Adrenal gland (tissue), 19 donors: ENCODE measurements at places on chromosomes 1 and 21. TPM values are rescaled to one million over a fixed set of nuclear protein-coding genes. Genes with fewer than 3 reads are reported as not detected.

DNA sequence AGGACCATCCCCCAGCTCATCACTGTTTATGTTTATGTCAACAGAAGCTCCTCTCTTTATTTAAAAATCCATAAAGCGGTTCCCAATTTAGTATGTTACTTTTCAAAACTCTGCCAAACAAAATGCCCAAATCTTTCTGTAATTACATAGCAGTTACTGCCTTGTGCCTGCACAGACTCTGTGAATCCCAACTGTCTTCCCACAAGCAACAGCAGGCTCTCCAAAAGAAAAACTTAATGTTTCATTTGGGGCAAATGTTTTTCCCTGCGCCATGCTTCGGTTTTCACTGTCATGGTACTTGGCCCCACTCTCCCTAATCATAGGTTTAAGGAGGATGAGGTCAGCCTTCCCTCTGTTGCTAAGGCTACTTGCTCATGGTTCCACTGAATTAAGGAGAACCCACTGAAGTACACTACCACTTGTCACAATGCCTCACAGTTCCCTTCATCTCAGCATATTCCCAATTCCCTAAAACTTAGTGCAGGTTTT lies 4.6 kb downstream of the COLGALT2 start:
- H3K27ac ChIP-seq: no peak overlapping the region
- no peaks in the 10 kb centered on the region for H3K36me3 ChIP-seq
- peaks cover 4% of the 10 kb centered on the region for H3K27me3 ChIP-seq
- H3K4me1 ChIP-seq: peaks cover 6% of the 10 kb centered on the region
- DNase-seq: no peak
- H3K4me3 ChIP-seq: no peak overlapping the region

The AMPD1 gene
- 0.29 TPM for polyA plus RNA-seq

GRCh38 chr1:32201011-32201855 lies 838 bp downstream of the CCDC28B start:
- H3K36me3 ChIP-seq: peaks cover 22% of the 10 kb centered on the region
- H3K4me1 ChIP-seq: peaks cover 39% of the 10 kb centered on the region
- H3K27ac ChIP-seq: peak overlapping the region; percentile 70
- no peak overlapping the region for H3K4me3 ChIP-seq

DNA sequence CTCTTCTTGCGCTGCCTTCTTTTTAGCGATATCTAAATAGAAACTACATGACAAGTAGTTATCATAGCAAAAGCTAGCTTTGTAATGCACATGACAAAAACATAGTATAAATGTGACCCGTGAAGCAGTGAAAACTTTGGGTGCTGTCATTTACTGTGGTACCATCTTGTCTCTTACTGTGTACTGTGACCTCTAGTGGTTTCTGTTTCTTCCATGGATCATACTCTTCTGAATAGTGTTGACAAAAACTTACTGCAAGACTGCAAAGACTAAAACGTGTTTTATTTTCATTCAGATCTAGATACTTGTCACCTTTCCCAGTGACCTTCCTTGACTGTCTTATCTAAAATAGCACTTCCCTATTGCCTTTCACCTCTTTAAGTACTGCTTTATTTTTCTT lies 6.1 kb downstream of the RLF start:
- H3K27me3 ChIP-seq: no peaks in the 10 kb centered on the region
- no peak for DNase-seq
- no peak overlapping the region for H3K4me3 ChIP-seq
- no peaks in the 10 kb centered on the region for H3K36me3 ChIP-seq
- H3K27ac ChIP-seq: no peak overlapping the region
- peaks cover 28% of the 10 kb centered on the region for H3K4me1 ChIP-seq

DNA sequence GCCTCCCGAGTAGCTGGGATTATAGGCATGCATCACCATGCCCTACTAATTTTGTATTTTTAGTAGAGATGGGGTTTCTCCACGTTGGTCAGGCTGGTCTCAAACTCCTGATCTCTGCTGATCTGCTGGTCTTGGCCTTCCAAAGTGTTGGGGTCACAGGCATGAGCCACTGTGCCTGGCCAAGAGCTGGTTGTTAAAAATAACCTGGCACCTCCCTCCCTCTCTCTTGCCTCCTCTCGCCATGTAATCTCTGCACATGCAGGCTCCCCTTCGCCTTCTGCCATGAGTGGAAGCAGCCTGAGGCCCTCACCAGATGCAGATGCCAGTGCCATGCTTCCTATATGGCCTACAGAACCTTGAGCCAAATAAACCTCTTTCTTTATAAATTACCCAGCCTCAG lies 74.7 kb upstream of the TLR5 start:
- no peaks in the 10 kb centered on the region for H3K4me1 ChIP-seq
- no peak for DNase-seq
- no peaks in the 10 kb centered on the region for H3K36me3 ChIP-seq
- no peaks in the 10 kb centered on the region for H3K27me3 ChIP-seq
- H3K4me3 ChIP-seq: no peak overlapping the region

DNA sequence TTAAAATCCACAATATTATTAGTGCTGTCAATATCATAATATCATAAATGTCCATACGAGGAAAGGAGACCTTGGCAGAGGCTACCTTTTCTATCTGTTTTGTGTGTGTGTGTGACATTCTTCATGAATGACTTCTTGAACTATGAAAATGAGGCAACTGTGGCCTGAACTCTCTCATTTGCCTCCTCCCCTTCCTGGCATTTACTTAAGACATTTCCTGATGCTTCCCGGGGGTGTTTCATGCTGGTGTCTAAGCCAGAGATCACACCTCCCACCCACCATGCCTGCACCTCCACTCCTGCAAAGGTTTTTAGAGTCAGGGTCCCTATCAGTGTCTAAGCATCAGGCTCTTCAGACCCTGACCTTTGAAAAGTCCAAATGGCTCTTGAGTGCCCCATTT lies 420.9 kb downstream of the KIF26B start:
- H3K36me3 ChIP-seq: no peaks in the 10 kb centered on the region
- no peak overlapping the region for H3K27ac ChIP-seq
- no peak for DNase-seq
- H3K4me1 ChIP-seq: no peaks in the 10 kb centered on the region
- H3K4me3 ChIP-seq: no peak overlapping the region

GRCh38 chr1:36208978-36209703 lies 15.1 kb upstream of the THRAP3 start:
- H3K4me3 ChIP-seq: no peak overlapping the region
- no peak for DNase-seq
- no peaks in the 10 kb centered on the region for H3K36me3 ChIP-seq

GRCh38 chr1:24387636-24388175 lies 25.9 kb downstream of the STPG1 start:
- peaks cover 9% of the 10 kb centered on the region for H3K4me1 ChIP-seq
- no peaks in the 10 kb centered on the region for H3K36me3 ChIP-seq

- peak overlapping the region; percentile 29 for H3K27ac ChIP-seq
- no peak overlapping the region for H3K4me3 ChIP-seq
- no peak for DNase-seq
- H3K4me1 ChIP-seq: peaks cover 13% of the 10 kb centered on the region
Measured at GRCh38 chr1:164735315-164736052, 176.5 kb downstream of the PBX1 start.

The PTPRF gene
- polyA plus RNA-seq: 19.9 TPM

The TMEM81 gene
- polyA plus RNA-seq: 4.8 TPM

The AMY2A gene
- polyA plus RNA-seq: 0.30 TPM

DNA sequence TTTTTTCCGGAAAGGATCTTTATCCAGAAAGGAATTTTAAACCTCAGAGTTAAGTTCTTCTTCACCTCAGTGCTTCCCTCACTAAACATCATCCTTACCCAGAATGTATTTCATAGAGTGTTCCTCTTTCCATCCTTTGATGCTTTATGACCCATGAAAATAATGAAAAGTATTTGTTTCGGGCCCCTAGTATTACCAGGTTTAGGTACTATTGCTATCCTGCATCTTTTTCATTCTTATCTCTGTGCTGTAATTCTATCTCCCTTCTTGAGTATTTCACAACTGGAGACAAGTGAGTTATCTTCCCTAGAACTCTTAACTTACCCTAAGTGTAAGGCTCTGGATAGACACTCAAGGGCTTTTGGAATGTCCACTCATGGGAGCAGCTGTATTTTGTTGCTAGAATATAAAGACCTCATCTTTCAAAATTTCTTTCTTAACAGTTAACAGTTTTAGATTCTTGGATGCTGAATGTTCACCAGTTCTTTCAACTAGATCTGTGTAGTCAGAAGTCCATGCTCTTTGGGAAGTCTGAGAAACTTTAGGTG lies 26.2 kb downstream of the UCK2 start:
- H3K36me3 ChIP-seq: no peaks in the 10 kb centered on the region
- no peak overlapping the region for H3K27ac ChIP-seq
- no peak for DNase-seq
- no peaks in the 10 kb centered on the region for H3K27me3 ChIP-seq
- no peak overlapping the region for H3K4me3 ChIP-seq

DNA sequence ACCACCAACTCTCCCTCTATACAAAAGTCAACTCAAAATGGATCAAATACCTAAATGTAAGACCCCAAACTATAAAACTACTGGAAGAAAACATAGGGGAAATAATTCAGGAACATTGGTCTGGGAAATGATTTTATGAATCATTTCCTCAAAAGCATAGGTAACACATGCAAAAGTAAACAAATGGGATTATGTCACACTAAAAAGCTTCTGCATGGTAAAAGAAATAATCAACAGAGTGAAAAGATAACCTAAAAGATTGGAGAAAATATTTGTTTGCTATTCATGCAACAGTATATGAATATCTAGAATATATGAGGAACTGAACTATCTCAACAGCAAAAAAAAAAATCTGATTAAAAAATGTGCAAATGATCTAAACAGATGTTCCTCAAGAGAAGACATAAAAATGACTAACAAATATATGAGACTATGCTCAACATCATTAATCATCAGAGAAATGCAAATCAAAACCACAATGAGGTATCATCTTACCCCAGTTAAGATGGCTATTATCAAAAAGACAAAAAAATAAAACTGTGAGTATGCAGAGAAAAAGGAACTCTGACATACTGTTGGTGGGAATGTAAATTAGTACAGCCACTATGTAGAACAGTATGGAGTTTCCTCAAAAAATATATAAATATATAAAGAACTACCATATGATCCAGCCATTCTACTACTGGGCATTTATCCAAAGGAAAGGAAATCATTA lies 47.8 kb downstream of the VCAM1 start:
- H3K36me3 ChIP-seq: no peaks in the 10 kb centered on the region
- DNase-seq: no peak
- no peak overlapping the region for H3K4me3 ChIP-seq
- H3K27ac ChIP-seq: no peak overlapping the region
- no peaks in the 10 kb centered on the region for H3K27me3 ChIP-seq
- no peaks in the 10 kb centered on the region for H3K4me1 ChIP-seq

The AZIN2 gene
- 7.8 TPM for polyA plus RNA-seq

The DNALI1 gene
- 15.3 TPM for polyA plus RNA-seq

The PLPPR4 gene
- 0.37 TPM for polyA plus RNA-seq

DNA sequence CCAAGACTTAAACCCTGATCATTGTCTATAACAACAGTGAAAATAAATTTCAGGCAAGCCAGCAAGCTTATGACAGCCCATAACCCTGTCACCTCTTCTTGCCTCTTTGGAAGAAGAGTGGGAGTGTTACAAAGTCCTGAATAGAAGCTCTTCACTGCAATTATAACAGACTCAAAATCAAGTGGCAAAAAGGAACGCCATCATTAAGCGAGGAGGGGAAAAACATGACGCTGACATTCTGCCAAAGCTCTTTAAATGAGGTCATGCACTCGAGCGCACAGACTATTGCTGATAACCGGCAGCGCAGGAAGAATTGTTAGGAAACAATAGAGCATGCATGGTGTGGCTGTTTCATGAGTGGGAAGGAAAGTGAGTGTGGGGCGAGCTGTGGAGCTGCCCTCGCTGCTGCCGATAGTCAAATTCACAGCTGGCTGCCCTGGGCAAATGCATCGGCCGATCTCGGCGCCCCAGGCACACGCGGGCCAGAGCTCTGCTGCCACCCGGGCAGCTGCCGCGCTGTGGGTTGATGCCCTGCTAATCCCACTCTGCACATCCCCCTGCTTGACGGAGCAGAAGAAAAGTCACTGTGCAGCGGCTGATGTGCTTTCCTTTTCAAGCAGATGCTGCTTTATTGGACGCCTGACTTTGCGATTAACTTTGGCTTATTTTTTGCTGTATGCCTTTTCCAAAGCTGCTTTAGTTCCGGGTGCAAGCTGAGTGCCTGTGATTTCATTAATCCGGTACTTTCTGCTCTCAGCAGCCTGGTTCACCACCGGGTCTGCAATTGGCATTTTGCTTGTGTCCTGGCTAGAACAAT lies 102.4 kb upstream of the ST6GALNAC5 start:
- H3K4me3 ChIP-seq: no peak overlapping the region
- no peaks in the 10 kb centered on the region for H3K27me3 ChIP-seq
- H3K4me1 ChIP-seq: no peaks in the 10 kb centered on the region
- H3K36me3 ChIP-seq: no peaks in the 10 kb centered on the region
